ENCODE measurements at places on chromosomes 12 and 14. TPM values are rescaled to one million over a fixed set of nuclear protein-coding genes. Genes with fewer than 3 reads are reported as not detected.
A peak's percentile ranks its signal among the peaks of the same experiment; 100 is the strongest.

DNA sequence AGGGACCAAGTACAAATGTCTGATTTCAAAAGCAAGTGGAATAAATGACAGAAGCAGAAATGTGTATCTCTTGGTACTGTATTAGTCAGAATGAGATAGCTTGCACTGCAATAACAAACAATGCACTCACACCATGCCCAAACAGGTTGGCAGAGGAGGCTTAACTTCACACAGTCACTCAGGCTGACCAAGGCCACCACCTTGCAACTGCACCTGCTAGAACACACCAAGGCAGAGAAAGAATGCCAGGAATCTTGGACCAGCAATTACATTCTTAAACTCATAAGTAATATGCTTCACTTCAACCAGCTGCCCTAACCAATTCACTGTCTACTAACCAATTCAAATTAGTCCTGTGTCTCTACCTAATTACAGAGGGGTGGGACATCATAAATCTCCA, 378.3 kb downstream of the BCL11B start:
- DNase-seq = no peak

DNA sequence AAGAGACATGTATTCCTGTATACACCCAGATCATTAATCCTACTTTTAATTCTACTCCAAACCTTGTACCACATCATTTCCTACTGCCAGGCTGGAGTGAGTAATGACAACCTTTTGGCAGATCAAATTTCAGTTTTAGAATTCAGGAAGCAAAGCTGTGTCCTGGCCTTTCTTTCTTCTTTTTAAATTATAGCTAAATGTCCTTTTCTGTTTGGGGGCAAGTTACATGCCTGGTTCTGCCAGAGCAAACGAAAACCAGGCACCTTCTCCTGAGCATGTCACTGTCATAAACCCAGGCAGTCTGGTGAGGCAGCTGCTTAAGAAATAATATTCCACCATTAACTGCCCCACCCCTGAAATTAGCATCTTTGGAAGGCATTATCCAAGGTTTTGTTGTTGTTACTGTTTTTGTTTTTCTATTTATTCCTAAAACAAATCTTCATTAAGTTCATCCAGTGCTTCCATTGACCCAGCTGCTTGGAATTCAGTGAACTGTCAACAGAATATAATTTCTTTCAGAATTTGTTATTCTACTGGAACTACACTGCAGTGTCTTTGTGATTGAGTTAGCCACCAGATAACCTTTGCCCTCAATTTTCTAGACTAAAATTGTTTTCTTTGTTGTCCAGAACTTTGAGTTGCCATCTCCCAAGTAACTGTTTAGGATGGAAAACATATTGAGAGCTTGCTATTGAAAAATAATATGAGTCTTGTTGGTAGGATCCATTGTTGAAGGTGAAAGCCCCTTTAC, 33.2 kb downstream of the SAMD4A start:
- peak; percentile 35 for DNase-seq

GRCh38 chr14:51999084-51999483, 9.7 kb downstream of the RTRAF start:
- DNase-seq = peak; percentile 66

DNA sequence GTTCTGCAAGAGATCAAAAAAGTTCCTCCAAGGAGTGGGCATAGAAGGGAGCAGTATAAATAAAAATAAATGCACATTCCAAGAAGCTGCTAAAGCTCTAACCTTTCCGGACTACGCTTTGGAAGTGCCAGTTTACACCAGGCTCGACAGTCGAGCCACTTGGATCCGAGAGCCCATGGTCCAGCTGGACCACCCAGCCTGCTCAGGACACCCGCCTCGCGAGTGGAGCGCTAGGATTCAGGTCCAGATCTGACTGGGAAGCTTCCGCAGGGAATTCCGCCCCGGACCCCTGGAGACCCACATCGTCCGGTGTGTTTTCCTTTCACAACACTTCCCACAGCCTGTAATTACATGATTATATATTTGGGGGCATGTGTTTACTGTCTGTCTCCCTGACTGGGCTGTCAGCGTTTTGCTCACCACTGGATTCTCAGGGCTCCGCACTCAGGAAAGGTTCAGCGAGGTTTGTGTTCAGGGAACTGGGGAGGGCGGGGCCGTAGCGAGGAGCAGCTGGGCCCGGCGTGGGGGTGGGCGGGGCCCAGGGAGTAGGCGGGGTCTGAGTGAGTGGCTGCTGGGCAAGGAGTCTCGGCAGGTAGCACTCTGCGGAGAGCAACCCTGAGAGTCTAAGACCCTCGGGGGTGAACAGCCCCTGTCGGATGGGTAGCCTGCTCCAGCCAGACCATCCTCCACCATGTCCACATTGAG, 52.3 kb upstream of the TMEM263 start:
- DNase-seq = peak; percentile 84

GRCh38 chr14:81653626-81654025, 120.0 kb upstream of the SEL1L start:
- DNase-seq = no peak

DNA sequence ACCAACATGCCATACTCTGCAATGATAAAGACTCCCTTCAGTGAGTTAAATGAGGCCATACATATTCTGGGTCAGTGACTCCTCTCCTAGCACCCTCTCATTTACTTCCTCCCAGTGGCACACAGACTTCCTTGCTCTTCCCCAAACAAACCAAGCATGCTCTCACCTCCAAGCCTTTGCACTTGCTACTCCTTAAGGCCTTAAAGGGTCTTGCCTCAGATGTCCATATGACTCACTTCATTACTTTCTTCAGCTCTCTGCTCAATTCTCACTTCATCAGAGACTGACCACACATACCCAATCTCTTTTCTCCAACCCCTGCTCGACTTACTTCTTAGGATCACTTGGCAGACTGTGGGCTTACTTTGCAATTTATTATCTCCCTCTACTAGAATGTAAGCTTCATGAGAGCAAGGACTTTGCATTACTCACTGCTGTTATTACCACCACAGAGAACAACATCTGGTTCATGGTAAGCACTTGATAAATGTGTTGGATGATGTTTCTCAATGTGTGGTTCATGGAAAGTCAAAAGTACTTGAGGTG, 22.8 kb downstream of the DDX24 start:
- DNase-seq = no peak

GRCh38 chr14:103002578-103003350, 54.6 kb downstream of the CDC42BPB start:
- no peak for DNase-seq

DNA sequence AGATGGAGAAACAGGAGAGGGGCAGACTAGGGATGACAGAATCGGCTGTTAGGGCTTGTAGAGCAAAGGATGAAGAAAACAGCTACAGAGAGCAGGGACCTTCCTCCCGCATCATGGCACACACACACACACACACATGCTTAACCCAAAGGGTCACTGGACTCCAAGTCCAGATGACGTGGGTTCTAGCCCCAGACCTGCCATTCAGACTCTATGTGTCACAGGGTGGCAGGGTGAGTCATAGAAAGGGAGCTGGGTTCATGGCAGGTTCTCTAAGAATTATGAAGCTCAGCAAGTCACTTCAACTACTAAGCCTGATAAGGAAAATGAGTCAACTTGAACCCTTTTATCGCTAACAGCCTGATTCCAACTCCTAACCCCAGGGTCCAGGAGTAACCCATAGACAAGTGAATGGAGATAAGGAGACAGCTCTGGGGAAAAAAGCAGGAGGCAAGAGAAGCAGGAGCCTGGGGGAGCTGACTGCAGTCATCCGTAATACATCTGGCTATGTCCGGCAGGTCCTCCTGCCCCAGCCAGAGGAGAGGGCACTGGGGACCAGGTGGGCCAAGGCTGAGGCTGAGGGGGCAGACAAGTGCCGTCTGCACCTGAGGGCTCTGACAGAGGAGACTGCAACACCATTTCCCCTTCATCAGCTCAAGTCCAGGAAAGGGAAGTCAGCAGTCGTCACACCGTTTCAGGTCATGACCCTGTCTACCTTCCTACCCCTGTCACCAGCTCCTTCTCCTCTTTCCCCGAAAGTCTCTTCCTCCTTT, 3.6 kb upstream of the TNFRSF1A start:
- peak; percentile 96 for DNase-seq

SOX5 gene
- not detected for total RNA-seq

CD4 gene
- not detected for total RNA-seq

GPR68 gene
- total RNA-seq = 10.6 TPM

MANSC1 gene
- total RNA-seq = 2.5 TPM

KRT78 gene
- not detected for total RNA-seq
